ENCODE measurements at places on chromosomes 12 and 14. TPM values are rescaled to one million over a fixed set of nuclear protein-coding genes. Genes with fewer than 3 reads are reported as not detected.

GRCh38 chr14:23021889-23022442, 12.0 kb upstream of the C14orf93 start:
- no peak for DNase-seq

GRCh38 chr12:27785882-27786570, 6.0 kb upstream of the MANSC4 start:
- DNase-seq = no peak

DNA sequence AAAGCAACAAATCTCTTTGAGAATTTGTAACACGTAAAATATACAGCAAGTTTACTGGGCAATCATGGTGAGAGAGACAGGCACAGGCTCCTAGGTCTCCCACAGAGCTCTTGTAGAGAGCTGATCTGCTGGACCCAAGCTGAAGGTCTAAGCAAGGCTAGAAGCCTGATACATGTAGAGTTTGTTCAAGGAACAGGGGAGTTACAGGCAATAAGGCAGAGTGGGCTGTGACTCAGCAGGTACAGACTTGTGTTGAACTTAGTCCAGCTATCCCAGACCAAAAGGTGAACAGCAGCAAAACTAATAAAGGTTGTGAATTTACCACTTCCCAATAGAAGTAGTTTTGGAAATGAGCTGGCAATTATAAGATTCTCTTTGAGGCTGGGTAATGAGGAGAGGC, 273.6 kb downstream of the GRIN2B start:
- no peak for DNase-seq

- no peak for DNase-seq
Measured at GRCh38 chr12:80445083-80445793, 1.2 kb downstream of the PTPRQ start.

GRCh38 chr12:50677858-50678257, 86.0 kb upstream of the ATF1 start:
- no peak for DNase-seq

DNA sequence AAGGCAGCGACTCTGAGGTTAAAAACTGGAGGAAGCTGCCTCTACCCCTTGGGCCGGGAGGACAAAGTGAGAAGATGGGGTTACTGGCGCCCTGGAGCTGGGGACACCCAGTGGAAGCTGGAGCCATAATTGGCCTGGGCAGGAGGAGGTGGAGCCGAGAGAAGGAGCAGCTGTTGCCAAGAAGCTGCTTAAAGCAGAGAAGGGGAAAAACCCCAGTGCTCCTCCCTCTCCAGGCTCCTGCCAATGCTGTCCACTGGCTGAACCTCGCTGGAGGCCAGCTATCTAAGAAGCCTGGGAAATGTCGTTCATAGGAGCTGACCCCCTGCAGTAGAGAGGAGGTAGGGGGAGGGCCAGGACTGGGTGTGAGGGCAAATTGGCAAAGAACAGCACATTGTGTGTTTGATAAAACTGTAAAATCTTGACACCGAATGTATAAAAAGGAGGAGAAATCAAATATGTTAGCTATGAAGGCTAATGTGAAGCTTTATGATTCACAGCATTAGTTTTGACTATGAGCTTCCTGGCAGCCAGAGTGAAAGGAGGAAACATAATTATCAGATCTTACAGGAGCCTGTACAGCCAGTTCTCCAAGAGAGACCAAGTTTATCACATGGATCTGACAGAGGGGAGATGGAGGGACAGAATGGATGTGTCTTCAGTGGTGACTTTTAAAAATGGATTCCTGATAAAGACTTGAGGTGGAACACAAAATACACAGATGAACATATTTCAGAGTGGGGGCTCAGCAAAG, 9.5 kb downstream of the HHIPL1 start:
- peak; percentile 64 for DNase-seq

GRCh38 chr12:27555925-27556778, 32.1 kb downstream of the PPFIBP1 start:
- no peak for DNase-seq

DNA sequence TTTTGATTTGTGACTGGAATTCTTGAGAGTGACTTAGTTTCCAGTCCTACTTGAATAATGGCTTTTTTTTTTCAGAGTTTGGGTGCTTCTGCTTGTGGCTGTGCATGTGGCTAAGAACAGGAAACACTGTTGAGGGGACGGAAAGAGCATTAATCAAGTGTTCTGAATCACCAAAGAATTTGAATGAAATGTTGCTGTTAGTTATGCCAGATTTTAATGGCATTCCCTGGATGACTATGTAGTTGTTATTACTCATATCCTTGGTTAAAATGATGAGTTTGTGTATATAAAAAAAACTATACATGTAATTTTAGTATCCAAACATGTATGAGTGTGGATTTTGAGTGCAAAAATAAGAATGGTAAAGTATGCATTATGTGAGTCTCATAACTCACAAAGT, 347.9 kb downstream of the BCAT1 start:
- no peak for DNase-seq

The TCHP gene
- 20.9 TPM for polyA plus RNA-seq

The HOXC4 gene
- polyA plus RNA-seq = 0.27 TPM

The MGAT4C gene
- polyA plus RNA-seq = 0.92 TPM

The IL26 gene
- not detected for polyA plus RNA-seq

The EML5 gene
- 1.4 TPM for polyA plus RNA-seq
